Amygdala (tissue), 56 donors: ENCODE measurements at places on chromosomes 11 and 22.

GRCh38 chr22:29055192-29055830 lies 6.3 kb downstream of the C22orf31 start:
- no peak for DNase-seq

- DNase-seq: no peak
These were observed 23.4 kb downstream of the SYT9 start for GRCh38 chr11:7275133-7275532.

DNA sequence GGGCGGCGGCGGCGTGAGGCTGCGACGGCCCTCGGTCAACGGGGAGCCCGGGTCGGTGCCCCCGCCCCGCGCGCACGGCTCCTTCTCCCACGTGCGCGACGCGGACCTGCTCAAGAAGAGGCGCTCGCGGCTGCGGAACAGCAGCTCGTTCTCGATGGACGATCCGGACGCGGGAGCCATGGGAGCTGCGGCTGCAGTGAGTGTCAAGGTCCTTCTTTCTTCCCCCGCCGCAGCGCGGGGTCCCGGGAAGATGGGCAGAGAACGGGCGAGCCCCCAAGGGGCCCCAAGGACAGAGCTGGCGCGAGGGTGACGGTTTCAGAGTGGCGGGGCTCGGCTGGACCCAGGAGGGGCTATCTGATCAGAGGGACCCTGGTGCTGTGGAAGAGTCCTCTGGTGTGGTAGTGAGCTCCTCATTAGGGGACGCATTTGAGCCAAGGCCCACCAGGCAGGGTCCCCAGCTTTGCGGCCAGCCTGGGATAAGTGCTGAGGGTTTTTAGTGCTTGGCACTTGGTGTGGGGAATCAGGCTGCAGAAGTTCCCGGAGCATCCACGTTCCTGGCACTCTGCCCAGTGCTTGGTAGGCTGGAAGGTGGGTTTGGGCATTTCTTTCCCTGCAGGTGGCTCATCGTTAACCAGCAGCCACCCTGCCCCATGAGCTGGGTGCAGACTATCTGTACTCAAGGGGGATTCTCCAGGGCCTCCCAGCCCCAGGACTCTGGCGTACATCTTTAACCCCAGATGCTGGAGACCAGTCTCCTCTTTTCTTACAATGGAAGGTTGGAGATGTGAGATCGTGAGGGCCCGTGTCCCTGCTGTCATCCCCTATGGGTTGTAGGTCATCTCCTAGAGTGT lies 9.8 kb downstream of the EHBP1L1 start:
- DNase-seq: peak; percentile 10

GRCh38 chr22:27800250-27801201 lies 1.0 kb downstream of the MN1 start:
- peak; percentile 17 for DNase-seq

DNA sequence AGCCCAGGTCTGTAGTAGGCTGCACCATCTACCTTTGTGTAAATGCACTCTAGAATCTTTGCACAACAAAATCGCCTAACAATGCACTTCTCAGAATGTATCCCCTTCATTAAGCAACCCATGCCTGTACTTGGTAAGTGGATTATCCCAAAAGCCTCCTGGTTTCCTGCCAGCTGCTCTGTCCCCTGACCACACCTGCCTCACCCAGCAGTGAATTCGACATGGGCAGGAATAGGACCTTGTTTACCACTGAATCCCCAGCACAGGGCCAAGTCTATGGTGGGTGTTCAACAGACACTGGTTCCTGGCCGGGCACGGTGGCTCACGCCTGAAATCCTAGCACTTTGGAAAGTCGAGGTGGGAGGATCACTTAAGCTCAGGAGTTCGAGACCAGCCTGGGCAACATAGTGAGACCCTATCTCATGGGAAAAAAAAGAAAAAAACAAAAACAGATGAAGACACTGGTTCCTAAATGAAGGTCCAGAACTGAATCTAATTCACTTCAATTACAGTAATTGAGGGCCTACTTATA lies 5.1 kb upstream of the SYCE3 start:
- DNase-seq: no peak

- DNase-seq: no peak
These were observed 1.1 kb downstream of the NPAT start for GRCh38 chr11:108221371-108221770.

DNA sequence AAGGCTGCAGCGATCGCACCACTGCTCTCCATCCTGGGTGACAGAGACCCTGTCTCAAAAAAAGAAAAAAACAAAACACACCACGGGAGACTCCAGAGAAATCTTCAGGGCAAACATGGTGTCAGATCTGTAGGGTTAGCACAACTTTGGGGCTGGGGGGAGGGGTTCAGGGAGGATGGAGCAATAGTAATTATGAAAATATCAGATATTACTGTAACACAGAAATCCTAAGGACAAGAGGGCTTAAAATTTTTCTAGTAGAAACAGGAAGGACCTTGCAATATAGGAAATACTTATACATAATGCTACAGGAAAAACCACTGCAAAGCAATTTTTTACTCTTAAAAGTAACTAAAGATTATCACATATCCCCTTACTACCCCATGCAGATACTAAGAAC lies 13.8 kb downstream of the EIF4ENIF1 start:
- no peak for DNase-seq

- DNase-seq: no peak
These were observed 360.5 kb downstream of the BUD13 start for GRCh38 chr11:116412118-116412889.

- no peak for DNase-seq
These were observed 53.2 kb downstream of the SHISAL1 start for GRCh38 chr22:44259366-44260215.

GRCh38 chr11:27716835-27717234 lies 16.6 kb upstream of the BDNF start:
- no peak for DNase-seq

- DNase-seq: no peak
These were observed 43.1 kb downstream of the ARL14EP start for GRCh38 chr11:30365793-30366517.

DNA sequence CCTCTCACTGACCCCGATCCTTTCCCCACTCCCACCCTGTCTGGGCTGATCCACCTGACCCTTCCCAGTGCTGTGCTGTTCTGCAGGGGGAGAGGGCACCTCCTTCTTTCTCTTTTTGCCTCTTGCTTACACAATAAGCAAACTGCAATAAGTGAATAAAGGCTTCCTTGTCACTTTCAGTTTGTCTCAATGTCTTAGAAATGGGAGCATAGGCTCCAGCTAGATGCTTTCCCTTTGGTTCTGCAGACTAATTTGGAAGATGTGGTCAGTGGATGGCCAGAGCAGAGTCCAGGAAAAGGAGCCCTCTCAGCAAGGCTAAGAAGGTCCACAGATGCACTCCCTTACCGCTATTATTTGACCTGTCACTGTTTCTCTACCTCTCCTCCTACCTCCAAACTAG lies 9.4 kb downstream of the OR8B12 start:
- DNase-seq: no peak

DNA sequence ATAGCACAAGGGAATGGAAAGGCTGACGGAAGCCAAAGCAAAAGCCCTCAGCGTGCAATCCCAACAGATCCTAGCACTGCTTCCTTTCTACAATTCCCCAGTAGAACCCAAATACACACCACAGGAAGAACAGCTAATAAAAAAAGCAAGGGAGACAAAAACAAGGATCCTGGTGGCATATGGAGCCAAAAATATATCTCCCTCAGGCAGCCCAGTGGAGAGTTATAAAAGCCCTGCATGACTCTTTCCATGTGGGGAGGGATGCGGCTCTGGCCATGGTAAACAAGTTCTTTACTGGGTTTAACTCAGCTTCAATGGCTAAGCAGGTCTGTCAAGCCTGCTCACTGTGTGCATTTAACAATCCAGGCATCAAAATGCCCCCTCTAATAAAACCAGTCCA lies 88.1 kb downstream of the PIWIL4 start:
- DNase-seq: no peak

DNA sequence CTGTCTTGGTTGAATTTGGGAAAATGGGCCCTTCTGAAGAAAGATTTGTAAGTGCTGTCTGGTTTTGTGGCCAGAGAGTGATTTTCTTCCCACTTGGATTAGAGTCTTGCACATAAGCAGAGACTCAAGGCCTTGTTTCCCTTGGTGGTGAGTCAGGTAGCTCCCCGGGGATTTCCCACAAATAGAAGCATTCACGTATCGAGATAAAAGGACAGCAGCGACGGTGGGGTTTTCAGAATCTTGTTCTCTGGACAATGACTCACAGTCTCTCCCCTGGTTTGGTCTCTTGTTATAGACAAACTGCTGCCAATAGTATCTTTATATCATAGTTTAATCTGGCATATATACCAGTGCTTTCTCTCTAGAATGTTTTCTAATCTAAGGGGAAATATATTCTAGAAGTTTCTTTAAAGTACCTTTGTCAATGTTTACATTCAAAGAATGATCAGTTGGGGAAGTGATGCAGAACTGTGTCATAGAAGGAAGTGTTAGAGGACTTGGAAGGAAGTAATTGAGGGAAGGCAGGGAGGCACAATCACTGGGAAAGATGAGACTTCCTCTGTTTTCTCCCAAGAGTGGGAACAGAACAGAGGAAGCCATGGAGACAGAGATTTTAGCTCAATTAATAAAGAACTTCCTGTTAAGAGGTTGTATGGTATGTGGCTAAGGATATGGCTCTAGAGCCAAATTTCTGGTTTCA lies 18.1 kb downstream of the POLA2 start:
- no peak for DNase-seq

DNA sequence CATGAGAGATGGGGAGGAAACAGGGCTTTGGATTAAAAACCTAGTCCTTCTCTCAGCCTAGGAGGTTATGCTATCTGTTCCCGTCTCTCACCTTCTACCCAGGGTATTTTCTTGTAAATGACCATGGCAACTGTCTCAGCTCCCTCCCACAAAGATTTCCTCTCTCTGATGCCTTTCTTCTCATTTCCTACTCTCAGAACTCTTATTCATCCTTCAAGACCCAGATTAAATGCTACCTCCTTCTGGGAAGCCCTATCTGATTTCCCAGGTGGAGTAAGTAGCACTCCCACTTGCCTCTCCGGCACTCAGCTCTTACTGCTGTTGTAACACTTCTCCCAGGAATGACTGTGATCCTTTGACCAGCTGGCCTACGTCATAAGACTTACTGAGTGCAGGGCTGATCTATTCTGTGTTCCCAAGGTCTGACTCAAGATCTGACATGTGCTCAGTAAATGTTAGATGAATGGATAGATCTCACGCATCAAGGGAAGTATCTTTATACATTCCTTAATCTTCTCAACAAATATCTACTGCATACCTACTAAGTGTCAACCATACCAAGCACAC lies 175.0 kb downstream of the TENM4 start:
- no peak for DNase-seq

DNA sequence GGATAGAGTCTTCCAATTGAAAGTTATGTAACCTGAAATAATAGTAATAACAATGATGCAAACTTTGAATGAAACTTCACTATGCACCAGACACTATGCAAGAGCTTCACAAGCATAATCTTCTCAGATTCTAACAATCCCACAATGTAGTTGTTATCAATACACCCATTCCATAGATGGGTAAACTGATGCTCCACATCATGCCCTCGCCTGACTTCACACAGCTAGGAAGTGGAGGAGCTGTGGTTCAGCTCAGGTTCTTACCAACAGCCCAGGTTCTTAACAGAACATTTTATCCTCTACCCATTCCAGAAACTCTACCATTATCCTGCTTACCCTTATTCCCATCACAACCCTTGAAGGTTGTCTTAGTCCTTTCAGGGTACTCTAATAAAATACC lies 50.4 kb upstream of the HMGXB4 start:
- no peak for DNase-seq

GRCh38 chr22:18082467-18082866 lies 4.7 kb downstream of the PEX26 start:
- no peak for DNase-seq

DNA sequence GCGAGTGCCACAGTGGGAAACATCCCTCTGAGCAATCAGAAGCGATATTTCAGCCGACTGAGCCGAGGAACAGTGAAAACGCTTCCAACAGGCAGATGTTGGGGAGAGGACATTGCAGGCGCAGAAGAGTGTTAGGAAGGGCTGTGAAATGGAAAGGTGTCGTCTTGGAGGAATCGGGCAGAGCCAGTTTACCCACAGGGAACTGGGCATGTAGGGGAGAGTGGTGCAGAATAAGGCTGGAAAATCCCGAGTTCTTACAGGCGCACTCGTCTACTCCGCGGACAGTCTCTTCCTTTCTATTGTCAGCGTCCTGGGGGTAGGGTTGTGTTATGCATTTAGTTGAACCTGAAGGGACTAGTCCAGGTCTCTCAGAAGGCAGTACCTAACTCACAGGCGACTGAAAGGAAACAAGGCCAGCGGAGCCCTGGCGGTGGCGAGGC lies 1.1 kb upstream of the APLP2 start:
- no peak for DNase-seq

DNA sequence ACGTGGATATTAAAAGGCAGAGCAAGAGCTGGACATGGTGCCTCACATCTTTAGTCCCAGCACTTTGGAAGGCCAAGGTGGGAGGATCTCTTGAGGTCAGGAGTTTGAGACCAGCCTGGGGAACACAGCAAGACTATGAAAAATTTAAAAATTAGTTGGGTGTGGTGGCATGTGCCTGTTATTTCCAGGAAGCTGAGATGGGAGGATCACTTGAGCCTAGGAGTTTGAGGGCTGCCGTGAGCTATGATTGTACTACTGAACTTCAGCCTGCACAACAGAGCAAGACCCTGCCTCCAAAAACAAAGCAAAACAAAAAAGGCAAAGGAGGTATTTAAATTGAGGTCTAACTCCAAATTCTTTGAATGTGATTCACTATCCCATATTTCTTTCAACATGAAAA lies 23.5 kb downstream of the RDX start:
- DNase-seq: no peak

GRCh38 chr11:116994195-116994594 lies 104.0 kb downstream of the SIK3 start:
- DNase-seq: no peak

DNA sequence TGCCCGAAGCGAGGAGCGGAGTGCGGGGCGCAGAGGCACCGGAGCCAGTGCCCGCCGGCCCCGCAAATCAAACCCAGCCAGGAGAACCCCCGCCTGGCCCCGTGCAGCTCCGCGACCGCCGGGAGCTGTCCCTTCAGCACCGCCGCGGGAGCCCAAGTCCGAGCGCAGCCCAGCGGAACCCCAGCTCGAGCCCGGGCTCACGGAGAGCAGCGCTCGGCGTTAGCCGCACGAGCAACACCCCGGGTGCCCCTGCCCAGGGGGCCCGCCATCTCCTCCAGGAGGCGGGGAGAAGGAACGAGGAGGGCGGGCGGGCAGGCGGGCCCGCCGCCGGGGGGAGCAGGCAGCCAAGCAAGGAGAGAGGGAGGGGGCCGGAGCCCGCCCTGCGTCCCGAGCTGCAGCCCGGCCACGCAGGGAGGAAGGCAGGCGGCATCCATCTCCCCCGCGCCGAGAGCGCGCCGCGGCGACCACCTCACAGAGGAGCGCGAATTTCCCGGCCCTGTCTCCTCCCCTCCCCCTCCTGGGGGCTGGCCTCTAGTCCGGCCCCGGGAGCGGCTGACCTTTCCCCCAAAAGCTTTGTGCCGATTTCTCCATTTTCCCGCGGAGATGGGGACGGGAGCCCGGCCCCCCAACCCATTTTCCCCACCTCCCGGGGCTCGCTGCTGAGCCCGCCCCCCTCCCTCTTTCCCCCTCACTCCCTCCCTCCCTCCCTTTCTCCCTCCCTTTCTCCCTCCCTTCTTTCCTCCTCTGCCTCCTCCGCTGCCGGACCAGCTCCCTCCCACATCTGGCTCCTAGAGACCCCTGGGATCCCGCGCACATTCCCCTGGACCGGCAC lies 621 bp downstream of the KCNC1 start:
- DNase-seq: no peak
